ENCODE measurements at places on chromosomes 13 and 19. TPM values are rescaled to one million over a fixed set of nuclear protein-coding genes. Genes with fewer than 3 reads are reported as not detected.

DNA sequence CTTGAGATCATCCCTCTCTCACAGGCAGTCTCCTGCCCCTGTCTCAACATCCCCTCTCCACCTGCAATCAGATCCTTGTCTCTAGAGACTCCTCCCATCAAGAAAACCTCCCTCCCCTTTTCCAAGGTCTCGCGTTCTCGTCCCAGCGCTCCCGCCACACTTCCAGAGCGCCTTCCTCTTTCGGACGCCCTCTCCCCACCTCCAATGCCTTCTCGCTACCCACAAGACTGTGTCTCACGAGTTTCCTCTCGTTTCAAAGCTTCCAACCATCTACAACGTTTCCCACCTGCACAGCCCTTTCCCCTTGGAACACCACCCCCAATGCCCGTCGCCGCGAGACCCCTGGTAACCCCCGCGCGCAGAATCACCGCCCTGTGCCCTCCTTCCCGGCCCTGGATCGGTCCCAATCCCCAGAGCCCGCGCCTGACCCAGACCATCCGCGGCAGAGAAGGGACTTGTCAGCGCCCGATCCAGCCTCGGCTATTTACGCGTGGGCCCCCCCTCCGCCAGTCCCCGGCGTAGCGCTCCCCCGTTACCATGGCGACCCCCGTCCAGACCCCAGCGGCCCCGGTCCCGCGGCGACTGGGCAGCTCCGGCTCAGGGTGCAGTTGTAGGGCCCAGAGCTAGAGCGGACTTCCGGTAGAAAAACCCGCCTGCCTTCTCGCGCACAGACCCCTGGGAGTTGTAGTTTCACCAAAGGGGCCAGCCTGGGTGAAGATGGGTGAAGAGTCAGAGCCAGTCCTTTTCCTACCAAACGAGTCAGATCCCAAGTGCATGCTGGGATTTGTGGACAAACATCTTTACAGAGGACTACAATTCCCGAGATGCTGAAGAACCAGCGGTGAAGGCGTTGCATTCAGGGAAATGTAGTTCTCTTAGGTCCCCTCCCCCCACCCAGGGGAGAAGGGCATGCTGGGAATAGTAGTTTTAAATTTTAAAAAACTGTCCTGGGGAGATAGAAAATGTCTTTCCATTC is at the start of gene AP2S1:
AP2S1 (minus strand) TSS at position 619 of the 976 bp plus-strand sequence; CDS start at position 539, 80 bp downstream.
- peak; percentile 99 for DNase-seq

- DNase-seq: no peak
These were observed 121.7 kb downstream of the UGGT2 start for GRCh38 chr13:95931300-95932025.

DNA sequence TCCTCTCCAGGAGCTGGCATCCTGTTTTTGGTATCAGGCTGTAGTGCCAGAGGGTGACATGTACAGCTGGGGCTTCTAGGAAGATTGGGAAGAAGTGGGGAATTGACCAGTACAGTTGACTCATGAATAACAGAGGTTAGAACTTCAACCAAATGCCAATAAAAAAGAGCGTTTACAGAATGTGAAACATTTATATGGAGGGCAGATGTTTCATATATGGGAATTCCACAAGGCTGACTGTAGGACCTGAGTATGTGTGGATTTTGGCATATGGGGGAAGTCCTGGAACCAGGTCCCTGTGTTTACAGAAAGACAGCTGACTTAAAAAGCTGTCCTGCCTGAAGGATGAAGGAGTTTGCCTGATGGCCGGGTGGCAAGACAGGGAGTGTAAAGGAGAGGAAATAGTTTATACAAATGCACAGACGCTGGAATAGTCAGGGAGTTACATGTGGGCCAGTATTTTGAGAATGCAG is 5.2 kb downstream of the CHAMP1 start:
- no peak for DNase-seq

DNA sequence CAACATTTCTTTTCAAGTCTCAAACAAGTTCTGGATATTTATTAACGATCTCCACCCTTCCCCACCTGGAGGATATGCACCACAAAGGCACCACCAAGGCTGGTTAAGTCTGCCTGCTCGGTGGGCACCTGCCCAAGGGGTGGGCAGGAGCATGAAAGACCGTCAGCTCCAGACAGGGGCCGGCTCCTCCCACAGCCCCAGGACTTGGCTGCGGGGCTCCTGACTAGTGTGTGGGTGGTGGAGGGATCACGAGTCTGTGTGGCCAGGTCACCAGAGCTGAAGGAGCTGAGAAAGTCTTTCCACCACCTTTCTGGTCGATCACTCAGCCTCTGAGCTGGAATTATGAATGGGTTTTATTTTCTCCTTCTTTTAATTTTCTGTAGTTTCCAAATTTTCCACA is 7.8 kb downstream of the SLC7A1 start:
- no peak for DNase-seq

GRCh38 chr13:96243376-96243775 is 153.5 kb downstream of the HS6ST3 start:
- DNase-seq: no peak

GRCh38 chr19:5445561-5446055 is 9.6 kb upstream of the ZNRF4 start:
- no peak for DNase-seq

DNA sequence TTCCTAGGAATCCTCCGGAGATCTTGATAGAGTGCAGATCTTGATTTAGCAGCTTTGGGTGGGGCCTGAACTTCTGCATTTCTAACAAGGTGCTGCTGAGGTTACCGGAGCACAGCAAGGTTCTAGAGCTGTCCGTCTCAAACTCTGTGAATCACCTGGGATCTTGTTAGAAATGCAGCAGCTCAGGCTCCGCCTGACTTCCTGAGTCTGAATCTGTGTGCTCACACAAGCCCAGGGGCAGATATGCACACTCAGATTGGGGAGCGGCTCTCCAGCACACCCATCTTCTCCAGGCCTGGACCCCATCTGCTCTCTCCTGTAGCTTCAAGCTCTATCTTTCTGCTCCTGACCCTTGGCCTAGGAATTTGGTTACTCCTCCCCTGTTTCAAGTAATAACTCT is 3.5 kb upstream of the TEX26 start:
- no peak for DNase-seq

- peak; percentile 66 for DNase-seq
These were observed 30.3 kb downstream of the CRYL1 start for GRCh38 chr13:20495087-20496023.

DNA sequence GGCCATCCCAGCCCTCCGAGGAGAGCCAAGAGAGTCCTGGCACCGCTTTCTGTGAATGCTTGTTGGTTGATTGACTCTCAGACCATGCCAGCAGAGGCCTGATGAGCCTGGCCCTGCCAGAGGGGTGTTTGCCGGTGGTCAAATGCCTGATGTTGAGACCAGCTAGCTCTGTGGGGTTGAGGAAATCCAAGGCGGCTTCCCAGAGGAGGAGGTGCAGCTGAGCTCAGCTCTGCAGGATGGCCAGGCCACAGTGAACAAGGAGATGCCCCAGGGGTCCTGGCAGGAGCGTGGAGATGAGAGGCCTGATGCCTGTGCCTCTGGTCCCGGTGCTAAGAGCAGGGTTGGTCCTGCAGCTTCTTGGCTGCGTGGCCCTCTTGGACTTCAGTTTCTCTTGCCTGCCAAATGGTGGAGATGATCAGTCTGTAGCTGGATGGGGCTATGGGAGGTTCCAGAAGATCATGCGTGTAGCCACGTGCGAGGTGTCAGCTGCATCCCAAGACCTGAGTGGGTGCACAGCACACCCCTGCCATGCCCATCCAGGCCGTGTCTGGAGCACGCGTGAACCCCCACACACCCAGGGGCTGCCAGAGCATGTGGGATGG is 16.8 kb downstream of the NFIC start:
- DNase-seq: no peak

- peak; percentile 90 for DNase-seq
These were observed 41.9 kb downstream of the TBC1D4 start for GRCh38 chr13:75440100-75440499.

- DNase-seq: no peak
These were observed 15.9 kb downstream of the ZNF573 start for GRCh38 chr19:37763488-37763887.

- DNase-seq: no peak
These were observed 75.3 kb upstream of the GPC6 start for GRCh38 chr13:93151277-93151676.

DNA sequence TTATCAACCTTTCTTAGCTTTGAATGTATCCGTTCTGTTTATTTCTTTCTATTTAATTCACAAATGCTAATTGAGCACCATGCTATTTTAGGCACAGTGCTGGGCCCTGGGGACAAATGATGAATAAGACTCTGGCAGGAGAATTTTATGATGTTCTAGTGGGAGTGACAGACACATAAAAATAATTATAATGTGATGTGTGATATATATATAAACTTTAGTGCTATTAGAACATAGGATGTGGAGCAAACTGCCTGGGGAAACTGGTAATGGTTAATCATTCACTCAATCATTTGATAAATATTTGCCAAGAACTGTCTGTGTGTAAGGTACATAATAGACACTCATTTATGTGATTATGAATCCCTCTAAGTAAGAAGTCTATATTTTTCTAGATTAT is 50.7 kb upstream of the FRY start:
- no peak for DNase-seq

DNA sequence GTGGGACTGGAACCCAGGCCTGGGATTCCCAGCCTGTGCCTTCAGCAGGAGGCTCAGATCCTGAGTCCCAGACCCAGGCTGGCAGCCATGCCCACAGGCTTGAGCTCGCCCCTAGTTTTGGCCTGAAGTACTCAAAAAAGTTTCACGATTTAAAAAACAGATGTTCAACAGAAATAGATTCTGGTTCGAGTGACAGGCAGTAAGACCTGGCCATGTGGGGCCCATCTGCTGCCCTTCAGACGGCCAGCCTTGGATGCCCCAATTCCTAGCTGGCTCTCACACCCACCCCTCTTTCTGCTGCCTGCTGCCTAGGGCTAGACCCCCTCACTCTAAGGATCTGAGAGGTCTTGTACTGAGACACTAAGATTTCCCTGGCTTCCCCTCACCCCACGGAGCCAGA is 2.8 kb upstream of the DMPK start:
- DNase-seq: no peak

Gene FFAR1
- total RNA-seq: not detected

Gene MKNK2
- total RNA-seq: 44.9 TPM

Gene GIPR
- total RNA-seq: not detected

Gene LGI4
- not detected for total RNA-seq

Gene KBTBD7
- total RNA-seq: 9.0 TPM

Gene ZNF490
- 5.2 TPM for total RNA-seq

Gene CAPN12
- total RNA-seq: 0.62 TPM

Gene SYDE1
- total RNA-seq: 4.3 TPM

Data from HepG2 (cell line).